ENCODE measurements at places on chromosomes 3 and 15. TPM values are rescaled to one million over a fixed set of nuclear protein-coding genes. Genes with fewer than 3 reads are reported as not detected.

The SPATA12 gene
- not detected for total RNA-seq

The SI gene
- total RNA-seq: 4.7 TPM

The WDR93 gene
- 1.5 TPM for total RNA-seq

The SERPINI2 gene
- 0.70 TPM for total RNA-seq

The PARP16 gene
- total RNA-seq: 8.0 TPM

The ACTL6A gene
- 69.5 TPM for total RNA-seq

Data from type B pancreatic cell (in vitro differentiated cells).